Lung (tissue), 17 donors: ENCODE measurements at places on chromosomes 3 and 15.

- no peak for DNase-seq
These were observed 50.4 kb upstream of the CTNNB1 start for GRCh38 chr3:41148901-41149300.

GRCh38 chr3:47688488-47688887, 93.2 kb downstream of the SMARCC1 start:
- no peak for DNase-seq

- DNase-seq = no peak
These were observed 16.6 kb downstream of the CAPN3 start for GRCh38 chr15:42375941-42376340.

- no peak for DNase-seq
These were observed 646.6 kb downstream of the TUSC7 start for GRCh38 chr3:117356091-117356705.

- peak; percentile 99 for DNase-seq
These were observed 70.0 kb upstream of the LIMD1 start for GRCh38 chr3:45524565-45524964.

DNA sequence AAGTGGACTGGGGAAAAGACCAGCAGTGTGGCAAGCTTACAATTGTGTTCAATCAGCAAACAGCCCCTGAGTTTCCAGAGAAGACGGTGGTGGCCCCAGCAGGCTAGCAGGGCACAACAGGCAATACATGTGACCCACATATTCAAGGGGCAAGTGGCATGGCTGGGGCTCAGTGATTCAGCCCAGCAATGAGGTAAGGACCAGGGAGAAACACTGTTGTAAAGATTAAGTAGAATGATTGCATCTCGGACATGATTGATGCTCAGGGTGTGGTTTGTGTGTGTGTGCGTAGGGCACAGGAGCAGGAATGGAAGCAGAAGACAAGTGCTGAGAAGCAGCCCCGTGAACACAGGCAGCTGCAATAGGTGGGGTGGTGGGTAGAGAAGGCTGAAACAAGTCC, 37.9 kb downstream of the KLHL6 start:
- DNase-seq = no peak

DNA sequence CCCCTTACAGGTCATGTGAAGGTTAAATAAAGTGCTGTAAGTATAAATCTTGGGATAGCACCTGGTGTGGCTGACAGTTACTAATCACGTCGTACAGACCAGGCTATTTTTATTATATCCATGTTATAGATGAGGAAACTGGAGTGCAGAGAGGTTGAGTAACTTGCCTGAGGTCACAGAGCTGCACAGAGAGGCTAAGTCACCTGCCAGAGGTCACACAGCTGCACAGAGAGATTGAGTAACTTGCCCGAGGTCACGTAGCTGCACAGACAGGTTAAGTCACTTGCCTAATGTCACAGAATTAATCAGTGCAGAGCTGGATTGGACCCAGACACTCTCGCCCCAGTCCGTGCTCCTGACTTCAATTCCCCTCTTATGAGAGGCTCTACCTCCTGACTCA, 171.5 kb downstream of the NUP210 start:
- no peak for DNase-seq

- no peak for DNase-seq
These were observed 136.3 kb downstream of the FOXP1 start for GRCh38 chr3:71447197-71447596.

- DNase-seq = no peak
These were observed 487.7 kb upstream of the RASGRP1 start for GRCh38 chr15:39052323-39052705.

DNA sequence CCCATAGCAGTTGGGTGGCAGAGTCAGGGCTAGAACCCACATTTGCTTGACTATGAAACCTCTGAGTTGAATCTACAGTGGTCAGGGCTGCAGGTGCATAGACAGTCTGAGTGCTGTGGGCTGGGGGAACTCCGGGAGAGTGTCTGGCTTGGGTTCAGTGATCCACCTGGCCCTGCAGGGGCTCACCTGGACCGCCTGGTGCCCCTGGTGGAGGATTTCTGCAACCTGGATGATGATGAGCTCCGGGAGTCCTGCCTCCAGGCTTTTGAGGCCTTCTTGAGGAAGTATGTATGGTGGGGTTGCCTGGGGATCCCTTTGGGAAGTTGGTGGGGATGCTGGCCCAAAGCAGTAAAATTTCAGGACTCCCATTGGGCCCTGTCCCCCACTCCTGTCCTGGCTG, 16.3 kb downstream of the CAND2 start:
- DNase-seq = no peak

DNA sequence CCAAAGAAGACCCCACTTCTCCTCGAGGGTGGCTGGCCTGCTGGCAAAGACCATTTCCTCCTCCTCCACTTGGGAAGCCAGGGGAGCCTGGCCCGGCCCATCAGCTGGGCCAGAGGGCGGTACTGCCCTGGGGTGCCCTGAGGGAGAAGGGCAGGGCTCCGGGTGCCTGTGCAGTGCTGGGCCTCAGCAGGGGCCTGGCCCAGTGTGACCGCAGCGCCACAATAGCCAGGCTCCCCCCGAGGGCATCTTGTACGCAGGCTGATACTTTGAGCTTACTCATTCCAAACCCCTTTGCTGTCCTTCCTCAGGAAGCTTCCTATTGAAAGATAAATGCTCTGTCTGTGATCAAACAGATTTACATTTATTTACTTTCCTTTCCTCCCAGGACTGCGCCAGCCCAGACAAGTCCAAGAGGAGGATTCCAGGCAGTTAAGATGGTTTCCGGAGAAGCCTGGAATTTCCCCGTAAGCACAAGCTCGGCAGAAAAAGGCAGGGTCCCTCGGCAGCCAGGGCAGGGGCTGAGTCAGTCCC, 240.1 kb downstream of the XXYLT1 start:
- DNase-seq = no peak

DNA sequence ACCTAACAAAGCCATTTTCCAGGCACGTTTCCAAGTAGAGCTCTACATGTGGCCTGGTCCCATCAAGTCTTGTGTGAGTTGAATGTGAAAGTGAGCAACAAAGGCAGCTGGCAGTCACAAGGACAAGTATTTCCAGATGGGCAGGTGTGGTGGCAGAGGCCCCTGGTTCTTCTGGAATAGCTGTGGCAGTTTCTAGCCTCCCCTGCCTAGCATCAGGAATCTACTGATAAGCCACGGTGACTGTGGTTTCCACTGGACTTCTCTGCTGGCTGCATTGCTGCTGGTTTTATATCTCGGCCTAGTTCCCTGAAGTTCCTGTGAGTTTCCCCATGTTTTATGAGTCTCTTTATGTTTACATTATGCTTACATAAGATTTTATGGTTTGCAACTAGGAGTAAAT, 117.7 kb downstream of the GOLIM4 start:
- DNase-seq = peak; percentile 29

- no peak for DNase-seq
These were observed 35.2 kb upstream of the SMAD3 start for GRCh38 chr15:67030036-67030762.

DNA sequence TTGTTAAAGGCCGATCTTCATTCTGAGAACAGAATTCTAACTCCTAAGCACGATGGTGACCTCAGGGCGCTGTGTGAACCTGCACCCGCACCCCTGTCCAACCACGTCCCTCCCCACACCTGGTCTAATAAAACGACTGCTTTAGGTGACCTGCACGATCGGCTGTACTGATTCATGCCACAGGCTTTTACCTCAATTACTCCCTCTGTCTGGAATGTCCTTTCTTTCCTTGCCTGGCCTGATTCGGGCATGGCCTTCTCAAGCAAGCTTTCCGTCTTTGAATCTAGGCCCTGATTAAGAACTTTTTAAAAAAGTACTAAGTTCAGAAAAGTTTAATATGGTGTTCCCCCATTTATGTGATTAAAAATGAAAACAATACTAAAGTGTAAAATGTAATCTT, 842 bp upstream of the U2SURP start:
- no peak for DNase-seq

GRCh38 chr3:133713347-133713746, 32.8 kb upstream of the TF start:
- DNase-seq = no peak

DNA sequence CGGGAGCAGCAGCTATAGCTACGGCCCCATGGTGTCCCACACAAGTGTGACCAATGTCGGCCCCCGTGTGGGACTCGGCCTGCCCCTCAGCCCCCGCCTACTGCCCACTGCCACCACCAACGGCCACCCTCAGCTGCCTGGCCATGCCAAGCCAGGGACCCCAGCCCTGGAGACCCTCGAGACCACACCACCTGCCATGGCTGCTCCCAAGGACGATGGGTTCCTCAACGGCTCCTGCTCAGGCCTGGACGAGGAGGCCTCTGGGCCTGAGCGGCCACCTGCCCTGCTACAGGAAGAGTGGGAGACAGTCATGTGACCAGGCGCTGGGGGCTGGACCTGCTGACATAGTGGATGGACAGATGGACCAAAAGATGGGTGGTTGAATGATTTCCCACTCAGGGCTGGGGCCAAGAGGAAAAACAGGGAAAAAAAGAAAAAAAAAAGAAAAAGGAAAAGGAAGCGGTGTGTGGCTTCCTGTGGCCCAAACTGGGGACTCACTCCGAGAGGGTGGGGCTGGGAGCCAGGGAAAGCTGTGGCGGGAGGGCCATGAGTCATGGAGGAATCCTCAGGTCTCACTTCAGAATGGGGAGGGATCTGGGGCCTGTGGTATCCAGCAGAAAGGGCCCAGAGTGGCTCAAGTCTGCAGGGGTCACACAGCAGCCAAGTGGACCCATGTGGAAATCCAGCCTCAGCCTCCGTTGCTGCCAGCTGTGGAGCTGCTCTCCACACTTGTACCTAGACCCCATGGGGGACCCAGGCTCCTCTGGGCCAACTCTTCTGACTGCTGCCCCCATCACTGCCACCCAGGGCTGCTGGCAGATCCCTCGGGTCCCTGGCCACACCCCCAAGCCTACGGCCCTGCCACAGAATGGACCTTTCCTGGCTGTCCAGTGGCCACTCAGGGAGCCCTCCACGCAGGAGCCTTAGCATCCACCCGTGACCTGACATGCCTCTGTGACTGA, 26.1 kb downstream of the PTH1R start:
- no peak for DNase-seq

GRCh38 chr3:187292631-187293515, 1.3 kb upstream of the MASP1 start:
- no peak for DNase-seq

DNA sequence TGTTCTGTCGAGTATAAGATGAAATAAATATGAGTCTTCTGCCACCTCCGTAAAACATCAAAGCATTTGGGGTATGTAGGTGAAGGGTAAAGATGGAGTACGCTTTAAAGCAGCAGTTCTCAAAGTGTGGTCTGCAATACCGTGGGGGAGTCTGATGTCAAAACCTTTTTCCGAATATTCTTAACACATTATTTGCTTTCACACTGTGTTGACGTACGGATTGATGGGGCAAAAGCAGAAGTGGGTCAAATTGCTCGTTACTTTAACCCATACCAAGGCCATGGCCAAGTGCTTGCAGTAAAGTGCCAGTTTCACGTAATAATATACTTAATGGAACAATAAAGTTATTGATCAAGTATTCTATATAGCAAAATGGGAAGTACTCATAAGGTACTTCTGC, 36.3 kb downstream of the PAK2 start:
- DNase-seq = no peak

DNA sequence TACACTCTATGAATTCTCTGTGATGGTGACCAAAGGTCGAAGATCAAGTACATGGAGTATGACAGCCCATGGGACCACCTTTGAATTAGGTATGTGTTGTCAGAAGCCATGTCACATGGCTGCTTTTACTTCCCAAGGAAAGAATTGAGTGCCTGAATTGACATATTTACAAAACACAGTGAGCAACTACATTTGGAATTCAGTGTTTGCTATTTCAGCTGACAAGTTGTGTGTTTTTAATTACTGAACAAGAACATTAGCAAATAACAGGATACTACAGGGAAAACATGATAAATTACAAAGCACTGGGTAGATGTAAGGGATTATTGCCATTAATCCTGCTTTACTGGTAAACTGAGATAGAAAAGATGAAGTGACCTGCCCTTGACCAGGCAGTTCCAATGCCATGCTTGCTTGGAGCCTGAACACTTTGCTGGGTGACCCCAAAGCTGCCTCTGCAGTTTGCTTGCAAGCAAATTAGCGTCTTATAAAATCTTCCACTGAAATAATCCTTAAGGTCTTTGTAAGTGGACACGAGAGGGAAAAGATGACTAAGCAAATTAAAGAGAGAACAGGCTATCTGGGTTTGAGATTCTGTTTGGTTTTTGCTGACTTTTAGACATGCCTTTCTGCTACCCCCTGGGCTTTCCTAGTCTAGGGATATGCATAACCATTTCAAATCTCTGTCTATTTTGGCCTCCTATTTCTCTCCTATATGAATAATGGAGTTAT, 98.2 kb downstream of the HCN4 start:
- DNase-seq = no peak

DNA sequence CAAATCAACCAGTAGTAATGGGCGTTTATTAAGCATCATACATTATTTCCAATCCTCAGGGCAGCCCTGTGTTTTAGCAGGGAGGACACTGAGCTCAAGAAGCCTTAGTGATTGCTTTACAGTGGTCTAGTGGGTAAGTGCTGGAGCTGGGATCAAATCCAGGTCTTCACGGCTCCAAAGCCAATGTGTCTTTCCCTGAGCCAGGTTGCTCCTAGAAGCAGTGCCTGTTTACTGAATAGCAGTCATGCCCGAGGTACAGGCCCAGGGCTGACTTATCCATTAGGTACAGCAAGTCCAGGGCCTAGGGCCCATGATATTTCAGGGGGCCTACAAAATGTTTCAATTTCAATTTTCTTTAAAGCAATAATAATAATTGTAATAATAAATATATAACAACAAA, 9.6 kb upstream of the SMAD6 start:
- DNase-seq = no peak

DNA sequence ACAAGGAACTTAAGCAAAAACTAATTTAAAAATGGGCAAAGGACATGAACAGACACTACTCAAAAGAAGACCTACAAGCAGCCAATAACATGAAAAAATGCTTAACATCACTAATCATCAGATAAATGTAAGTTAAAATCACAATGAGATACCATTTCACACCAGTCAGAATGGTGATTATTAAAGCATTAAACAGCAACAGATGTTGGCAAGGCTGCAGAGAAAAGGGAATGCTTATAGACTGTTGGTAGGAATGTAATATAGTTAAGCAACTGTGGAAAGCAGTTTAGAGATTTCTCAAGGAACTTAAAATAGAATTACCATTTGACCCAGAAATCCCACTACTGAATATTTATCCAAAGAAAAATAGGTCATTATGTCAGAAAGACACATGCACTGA, 482.2 kb downstream of the SQOR start:
- no peak for DNase-seq

GRCh38 chr15:25701721-25702465, 161.2 kb downstream of the ATP10A start:
- DNase-seq = no peak

DNA sequence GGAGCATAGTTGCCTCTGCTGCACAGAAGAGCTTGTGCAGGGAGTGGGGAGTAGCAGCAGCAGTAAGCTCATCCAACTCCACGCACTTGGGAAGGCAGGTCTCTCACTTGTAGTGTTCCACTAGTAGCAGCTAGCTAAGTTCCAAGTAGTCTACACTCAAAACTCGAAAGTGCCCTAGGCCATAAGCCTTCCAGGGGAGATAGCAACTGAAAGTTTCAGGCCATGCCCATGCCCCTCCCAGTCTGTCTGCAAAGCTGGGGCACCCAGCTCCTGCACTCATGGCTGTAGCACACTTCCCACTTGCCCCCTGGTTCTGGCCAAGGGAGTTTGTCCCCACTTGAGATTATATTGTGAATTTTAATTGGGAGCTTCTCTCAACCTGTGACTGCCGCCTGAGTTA, 57.5 kb downstream of the MFSD1 start:
- DNase-seq = no peak

GRCh38 chr3:119352863-119353527, 58.8 kb downstream of the ARHGAP31 start:
- DNase-seq = peak; percentile 85
